HFFc6 (cell line): ENCODE measurements at places on chromosomes 6 and 20. TPM values are rescaled to one million over a fixed set of nuclear protein-coding genes. Genes with fewer than 3 reads are reported as not detected.

GRCh38 chr6:44725070-44725469 is 337.6 kb downstream of the CDC5L start:
- peak; percentile 30 for DNase-seq
- H3K27me3 ChIP-seq: peaks cover 26% of the 10 kb centered on the region
- H3K27ac ChIP-seq: no peak overlapping the region
- no peaks in the 10 kb centered on the region for H3K36me3 ChIP-seq
- H3K4me3 ChIP-seq: no peak overlapping the region
- H3K4me1 ChIP-seq: peaks cover 11% of the 10 kb centered on the region

DNA sequence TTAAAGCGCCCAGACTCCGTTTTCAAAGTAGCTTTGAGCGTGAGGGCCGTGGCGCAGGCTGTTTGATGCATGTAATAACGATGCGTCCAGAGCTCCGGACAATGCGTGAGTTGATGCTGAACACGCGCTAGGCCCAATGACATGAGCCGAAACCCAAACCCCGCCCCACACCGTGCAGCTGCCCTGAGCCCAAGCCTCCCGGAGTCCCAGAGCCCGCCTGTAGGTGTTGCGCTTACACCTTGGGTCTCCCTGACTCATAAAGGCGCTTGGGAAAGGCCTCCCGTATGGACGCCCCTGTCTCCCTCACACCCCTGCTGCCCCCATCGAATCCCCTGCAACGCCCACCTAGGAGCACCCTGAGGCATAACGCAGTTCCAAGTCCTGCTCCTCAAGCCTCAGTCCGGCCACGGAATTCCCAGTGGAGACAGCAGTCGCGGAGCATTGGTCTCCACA is 87.6 kb downstream of the ERMARD start:
- H3K4me1 ChIP-seq: no peaks in the 10 kb centered on the region
- DNase-seq: no peak
- no peaks in the 10 kb centered on the region for H3K36me3 ChIP-seq
- no peak overlapping the region for H3K4me3 ChIP-seq
- H3K27me3 ChIP-seq: peaks cover 14% of the 10 kb centered on the region

DNA sequence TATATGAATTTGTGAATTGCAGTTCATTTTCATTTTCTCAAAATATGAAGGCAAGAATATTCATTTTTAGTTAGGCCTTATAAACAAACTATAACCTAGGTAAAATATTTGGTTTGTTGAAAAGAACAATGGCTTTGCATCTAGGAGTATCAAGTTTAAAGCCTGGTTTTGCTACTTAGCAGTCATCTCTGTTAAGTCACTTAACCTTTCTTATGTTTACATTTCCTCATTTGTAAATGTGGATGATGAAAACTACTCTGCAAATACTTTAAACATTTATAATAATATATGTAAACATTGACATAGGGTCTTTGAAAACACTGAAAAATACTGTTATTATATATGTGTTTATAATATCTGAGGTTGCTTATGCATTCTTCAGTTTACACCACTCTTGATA is 135.5 kb downstream of the CENPW start:
- H3K4me3 ChIP-seq: no peak overlapping the region
- H3K4me1 ChIP-seq: no peaks in the 10 kb centered on the region
- no peaks in the 10 kb centered on the region for H3K36me3 ChIP-seq
- no peaks in the 10 kb centered on the region for H3K27me3 ChIP-seq
- DNase-seq: no peak
- H3K27ac ChIP-seq: no peak overlapping the region

DNA sequence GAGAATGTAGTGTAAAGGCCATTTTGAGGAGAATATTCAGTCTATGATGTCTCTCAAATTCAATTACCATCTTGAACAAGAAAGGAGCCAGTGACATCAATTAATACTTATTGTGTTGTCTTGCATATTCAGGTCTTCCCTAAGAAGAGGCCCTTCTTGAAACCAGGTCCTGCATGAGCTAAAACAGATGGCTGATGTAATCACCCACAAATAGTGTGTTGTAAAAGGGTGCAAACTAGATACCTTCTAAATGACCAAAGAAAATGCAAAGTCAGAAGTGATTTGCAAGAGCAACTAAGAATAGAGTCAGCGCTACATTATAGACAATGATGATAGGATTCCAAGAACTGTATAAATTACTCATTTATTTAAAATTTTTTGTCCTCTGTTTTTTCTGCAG is 97.0 kb downstream of the BTBD3 start:
- DNase-seq: no peak
- peaks cover 3% of the 10 kb centered on the region for H3K27me3 ChIP-seq
- no peaks in the 10 kb centered on the region for H3K36me3 ChIP-seq
- H3K4me1 ChIP-seq: no peaks in the 10 kb centered on the region
- no peak overlapping the region for H3K4me3 ChIP-seq
- H3K27ac ChIP-seq: no peak overlapping the region

DNA sequence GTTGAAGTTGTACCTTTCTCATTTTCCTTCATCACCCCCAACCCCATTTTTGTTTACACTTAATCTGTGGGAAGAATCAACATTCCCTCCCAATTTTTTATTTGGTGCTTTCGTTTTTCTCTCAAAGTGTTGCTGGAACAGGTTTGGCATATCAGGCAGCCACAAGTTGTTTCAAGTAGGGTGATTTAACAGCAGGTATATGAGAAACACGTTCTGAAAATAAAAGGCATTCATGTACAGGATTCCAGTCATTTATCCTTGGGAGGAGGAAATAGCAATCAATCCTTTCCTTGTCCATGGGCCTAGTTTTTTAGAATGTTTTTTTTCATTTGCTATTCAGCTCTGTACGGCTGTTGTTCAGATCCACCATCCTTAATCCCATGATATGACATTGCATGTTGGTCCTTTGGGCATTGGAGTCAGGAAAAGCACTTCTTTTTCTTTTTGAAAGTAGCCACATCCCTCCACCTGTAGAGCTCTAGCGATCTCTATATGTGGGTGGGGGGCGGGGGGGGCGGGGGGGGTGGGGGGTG is 120.2 kb downstream of the JARID2 start:
- H3K4me3 ChIP-seq: no peak overlapping the region; the same call in 1 of the 2 replicates
- H3K4me1 ChIP-seq: peaks cover 39% of the 10 kb centered on the region
- H3K27me3 ChIP-seq: no peaks in the 10 kb centered on the region
- H3K27ac ChIP-seq: no peak overlapping the region

- no peaks in the 10 kb centered on the region for H3K36me3 ChIP-seq
- H3K27ac ChIP-seq: no peak overlapping the region
- peaks cover 23% of the 10 kb centered on the region for H3K4me1 ChIP-seq
- H3K4me3 ChIP-seq: no peak overlapping the region
Measured at GRCh38 chr6:52360028-52360427, 1.9 kb upstream of the PAQR8 start.

GRCh38 chr20:58973866-58974265 is 7.2 kb upstream of the NELFCD start:
- peaks cover 15% of the 10 kb centered on the region; the same call in 1 of the 2 replicates for H3K36me3 ChIP-seq
- no peak overlapping the region for H3K4me3 ChIP-seq
- peaks cover 22% of the 10 kb centered on the region for H3K27me3 ChIP-seq
- no peak overlapping the region for H3K27ac ChIP-seq
- no peak for DNase-seq
- H3K4me1 ChIP-seq: no peaks in the 10 kb centered on the region

GRCh38 chr6:110735666-110736065 is 79.6 kb downstream of the CDK19 start:
- DNase-seq: no peak
- peaks cover 8% of the 10 kb centered on the region for H3K36me3 ChIP-seq
- peaks cover 1% of the 10 kb centered on the region; the same call in 1 of the 2 replicates for H3K27me3 ChIP-seq
- no peak overlapping the region for H3K4me3 ChIP-seq

DNA sequence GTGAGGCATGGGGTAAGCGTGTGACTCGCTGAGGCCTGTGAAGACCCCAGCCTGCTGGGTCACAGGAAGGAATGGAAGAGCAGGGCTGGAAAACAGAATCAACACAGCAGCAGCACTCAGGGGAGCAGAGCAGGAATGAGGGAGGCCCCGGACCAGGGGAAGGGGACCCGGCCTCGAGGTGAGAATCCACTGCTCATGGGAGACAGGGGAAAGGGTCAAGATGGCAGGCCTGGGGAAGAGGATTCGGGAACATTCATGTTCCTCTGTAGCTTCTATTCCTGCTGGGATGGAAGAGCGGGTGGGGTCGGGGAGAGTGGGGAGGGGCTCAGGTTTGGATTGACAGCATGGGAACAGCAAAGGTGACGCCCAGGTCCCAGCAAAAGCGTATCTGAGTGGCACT is 59.4 kb downstream of the NPEPL1 start:
- no peak overlapping the region for H3K27ac ChIP-seq
- H3K36me3 ChIP-seq: no peaks in the 10 kb centered on the region
- no peak for DNase-seq
- H3K27me3 ChIP-seq: peaks cover 55% of the 10 kb centered on the region
- no peak overlapping the region for H3K4me3 ChIP-seq
- no peaks in the 10 kb centered on the region for H3K4me1 ChIP-seq

- H3K27ac ChIP-seq: no peak overlapping the region
- no peak for DNase-seq
- H3K4me1 ChIP-seq: no peaks in the 10 kb centered on the region
- H3K36me3 ChIP-seq: peaks cover 13% of the 10 kb centered on the region
Measured at GRCh38 chr20:62281161-62281933, 21.4 kb upstream of the ADRM1 start.

- H3K27ac ChIP-seq: no peak overlapping the region
- no peaks in the 10 kb centered on the region for H3K36me3 ChIP-seq
- DNase-seq: no peak
- no peak overlapping the region for H3K4me3 ChIP-seq
- H3K4me1 ChIP-seq: no peaks in the 10 kb centered on the region
Measured at GRCh38 chr6:24323632-24324337, 34.1 kb downstream of the DCDC2 start.

GRCh38 chr6:16472349-16473069 is 234.1 kb downstream of the GMPR start:
- DNase-seq: peak; percentile 23
- H3K27ac ChIP-seq: peak overlapping the region; percentile 43
- peaks cover 21% of the 10 kb centered on the region for H3K36me3 ChIP-seq
- H3K4me3 ChIP-seq: no peak overlapping the region

DNA sequence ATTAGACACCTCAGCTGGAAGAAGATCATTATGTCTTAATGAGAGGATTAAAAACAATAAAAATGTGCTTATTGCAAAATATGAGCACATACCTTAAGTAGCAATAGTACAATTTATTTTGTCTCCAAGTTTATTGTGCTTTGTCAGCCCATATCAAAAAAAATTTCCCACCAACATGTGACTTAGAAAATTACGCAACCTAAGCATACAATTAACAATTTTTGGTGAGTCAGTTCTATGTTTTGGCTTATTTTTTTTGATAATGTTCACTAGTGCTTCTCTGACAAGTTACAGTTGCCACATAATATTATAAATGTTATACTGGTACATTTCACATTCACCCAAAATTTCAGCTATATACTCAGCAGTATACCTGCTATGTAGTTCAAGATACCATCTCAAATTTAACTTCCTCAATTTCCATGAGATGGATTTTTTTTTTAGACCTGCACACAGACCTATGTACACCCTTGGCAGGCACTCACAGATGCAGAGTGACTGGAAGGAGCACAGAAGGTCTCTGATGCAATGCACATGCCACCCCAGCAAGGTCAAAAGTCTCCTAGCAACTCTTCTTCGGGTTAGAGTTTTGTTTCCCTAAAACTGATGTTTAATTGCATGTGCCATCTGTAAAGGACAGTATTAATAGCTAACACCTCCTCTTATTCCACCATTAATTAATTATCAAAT is 112.4 kb downstream of the PRKN start:
- no peaks in the 10 kb centered on the region for H3K36me3 ChIP-seq
- H3K27me3 ChIP-seq: no peaks in the 10 kb centered on the region; the same call in 1 of the 2 replicates
- DNase-seq: no peak
- no peaks in the 10 kb centered on the region for H3K4me1 ChIP-seq
- no peak overlapping the region for H3K27ac ChIP-seq

DNA sequence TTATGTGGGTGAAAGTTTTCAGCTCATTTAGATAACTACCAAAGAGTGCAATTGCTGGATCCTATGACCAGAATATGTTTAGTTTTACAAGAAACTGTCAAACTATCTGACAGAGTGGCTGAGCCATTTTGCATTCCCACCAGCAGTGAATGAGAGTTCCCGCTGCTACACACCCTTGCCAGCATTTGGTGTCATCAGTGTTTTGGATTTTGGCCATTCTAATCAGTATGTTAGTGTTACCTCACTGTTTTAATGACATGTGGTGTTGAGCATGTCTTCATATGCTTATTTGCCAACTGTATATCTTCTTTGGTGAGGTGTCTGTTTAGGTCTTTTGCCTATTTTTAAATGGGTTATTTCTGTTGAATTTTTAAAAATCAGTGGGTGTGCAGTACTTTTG is 120.9 kb downstream of the CFAP61 start:
- no peak overlapping the region for H3K4me3 ChIP-seq
- no peak for DNase-seq
- H3K27ac ChIP-seq: no peak overlapping the region
- no peaks in the 10 kb centered on the region for H3K4me1 ChIP-seq

DNA sequence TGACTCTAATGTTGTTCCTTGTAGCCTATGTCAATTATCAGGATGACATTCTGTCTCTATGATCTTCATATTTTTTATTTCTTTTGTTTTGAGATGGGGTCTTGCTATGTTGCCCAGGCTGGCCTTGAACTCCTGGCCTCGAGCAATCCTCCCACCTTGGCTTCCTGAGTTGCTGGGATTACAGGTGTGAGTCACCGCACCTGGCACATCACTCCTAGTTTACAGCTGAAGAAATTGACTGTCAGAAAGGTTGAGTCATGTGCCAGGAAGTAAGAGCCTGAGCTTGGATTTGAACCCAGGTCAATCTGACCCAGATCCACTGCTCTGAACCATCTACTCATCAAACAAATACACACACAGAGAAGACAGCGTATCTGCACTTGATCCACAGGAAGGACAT is 14.4 kb downstream of the PPP1R3G start:
- peaks cover 22% of the 10 kb centered on the region for H3K4me1 ChIP-seq
- no peak overlapping the region for H3K27ac ChIP-seq
- no peak for DNase-seq
- H3K27me3 ChIP-seq: peaks cover 8% of the 10 kb centered on the region

GRCh38 chr20:4800131-4800530 is 78.4 kb downstream of the PRND start:
- no peak overlapping the region for H3K4me3 ChIP-seq
- peaks cover 6% of the 10 kb centered on the region for H3K27me3 ChIP-seq
- no peak overlapping the region for H3K27ac ChIP-seq
- no peak for DNase-seq
- peaks cover 18% of the 10 kb centered on the region for H3K4me1 ChIP-seq
- H3K36me3 ChIP-seq: peaks cover 6% of the 10 kb centered on the region

The ROS1 gene
- total RNA-seq: 0.08 to 0.27 TPM (median 0.15 TPM) in 3 replicates

The CGAS gene
- total RNA-seq: 3.6 to 5.4 TPM (median 4.9 TPM) in 3 replicates

The LY6G6D gene
- total RNA-seq: not detected in 3 replicates

The BNIP5 gene
- total RNA-seq: not detected in 2 replicates

The PACRG gene
- not detected in 3 replicates for total RNA-seq
